ENCODE measurements at places on chromosomes 5 and 9.

DNA sequence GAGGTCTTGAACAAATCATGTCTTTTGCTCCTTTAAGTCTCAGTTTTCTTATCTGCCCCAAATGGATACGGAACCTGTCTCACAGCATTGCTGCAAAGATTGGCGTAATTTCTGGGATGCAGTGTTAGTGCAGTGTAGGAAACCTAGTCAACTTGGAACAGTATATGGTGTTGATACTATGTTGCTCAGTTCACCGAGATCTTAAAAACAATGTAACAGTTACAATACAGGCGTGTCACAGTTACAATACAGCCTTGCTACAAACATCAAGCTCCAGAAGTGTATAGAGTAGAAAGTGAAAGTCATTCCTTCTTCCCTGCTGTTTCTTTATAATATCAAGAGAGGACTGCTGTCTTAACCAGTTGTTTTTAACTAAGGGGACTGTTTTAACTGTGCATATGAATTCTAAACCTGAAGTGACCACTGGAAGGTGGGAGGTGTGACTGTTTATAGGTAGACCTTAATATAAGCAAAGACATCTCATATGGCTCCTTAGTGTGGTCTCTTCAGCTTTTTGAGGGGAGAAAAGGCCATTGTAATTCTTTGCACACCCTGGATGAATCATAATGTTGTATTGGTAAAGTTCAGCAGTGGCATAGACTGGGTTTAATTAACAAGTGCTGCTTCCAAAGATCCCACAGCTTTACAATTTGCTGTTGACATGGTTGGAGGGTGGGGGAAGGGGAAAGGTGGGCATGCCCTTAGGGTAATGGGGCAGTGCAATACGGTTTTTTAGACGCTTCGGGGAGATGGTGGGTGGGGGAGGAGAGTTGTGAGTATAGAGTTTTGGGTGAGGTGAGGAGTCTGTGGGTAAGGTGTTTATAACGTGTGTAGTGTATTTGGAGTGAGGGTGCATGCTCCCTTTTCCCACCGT is 12.9 kb downstream of the PRRC2B start:
- no peak for DNase-seq

DNA sequence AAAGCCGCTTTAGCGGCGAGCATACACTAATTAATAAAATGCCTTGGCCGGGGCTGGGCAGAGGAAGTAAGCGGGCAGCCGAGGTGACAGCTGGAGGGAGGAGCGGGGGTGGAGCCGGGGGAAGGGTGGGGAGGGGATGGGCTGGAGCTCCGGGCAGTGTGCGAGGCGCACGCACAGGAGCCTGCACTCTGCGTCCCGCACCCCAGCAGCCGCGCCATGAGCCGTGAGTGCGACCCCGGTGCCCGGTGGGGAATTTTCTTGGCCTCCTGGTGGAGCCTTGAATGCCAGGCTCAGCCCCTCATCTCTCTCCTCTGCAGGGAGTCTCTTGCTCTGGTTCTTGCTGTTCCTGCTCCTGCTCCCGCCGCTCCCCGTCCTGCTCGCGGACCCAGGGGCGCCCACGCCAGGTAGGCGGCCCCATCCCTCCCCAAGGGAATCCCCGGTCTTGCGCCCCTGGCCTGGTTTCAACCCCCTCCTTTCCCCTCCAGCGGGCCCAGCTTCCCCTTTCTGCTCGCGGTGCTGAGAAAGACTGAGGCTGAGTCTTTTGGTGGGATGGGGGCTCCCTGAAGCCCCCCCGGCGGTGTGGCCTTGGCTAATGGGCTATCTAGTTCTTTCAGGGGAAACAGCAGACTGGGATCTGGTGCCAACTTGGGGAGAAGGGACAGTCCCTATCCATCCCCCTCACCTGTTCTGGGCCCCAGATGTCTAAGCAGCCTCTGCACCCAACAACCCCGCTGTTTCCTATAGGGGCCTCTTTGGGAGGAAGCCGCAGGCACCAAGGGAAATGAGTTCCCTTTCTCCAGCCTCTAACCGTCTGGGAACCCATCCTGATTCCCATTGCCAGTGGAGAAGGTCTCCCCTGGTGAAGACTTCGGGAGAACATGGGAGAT is at the start of gene PTGS1:
Gene PTGS1, plus strand, starts transcription at position 156 of the 887 bp plus-strand sequence. Its CDS starts 61 bp downstream, at position 217.
- DNase-seq, result peak; percentile 26

DNA sequence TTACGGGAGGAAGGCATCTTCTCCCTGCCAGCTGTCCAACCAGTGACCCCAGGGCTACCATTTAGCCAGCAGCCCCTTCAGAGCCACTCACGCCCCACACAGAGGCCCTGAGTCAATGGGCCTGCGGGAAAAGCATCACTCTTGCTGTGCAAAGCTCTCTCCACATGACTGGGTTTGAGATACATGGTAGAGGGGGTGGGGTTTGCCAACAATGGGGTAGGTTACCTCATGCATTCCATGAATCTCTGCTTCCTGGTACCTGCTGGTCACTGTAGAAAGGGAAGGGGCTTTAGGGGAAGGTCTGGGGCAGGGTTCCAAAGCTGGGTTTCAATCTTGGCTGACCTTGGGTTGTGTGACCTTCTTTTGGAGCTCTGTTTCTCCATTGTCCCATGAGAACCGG is 22.9 kb upstream of the TTLL11 start:
- no peak for DNase-seq

DNA sequence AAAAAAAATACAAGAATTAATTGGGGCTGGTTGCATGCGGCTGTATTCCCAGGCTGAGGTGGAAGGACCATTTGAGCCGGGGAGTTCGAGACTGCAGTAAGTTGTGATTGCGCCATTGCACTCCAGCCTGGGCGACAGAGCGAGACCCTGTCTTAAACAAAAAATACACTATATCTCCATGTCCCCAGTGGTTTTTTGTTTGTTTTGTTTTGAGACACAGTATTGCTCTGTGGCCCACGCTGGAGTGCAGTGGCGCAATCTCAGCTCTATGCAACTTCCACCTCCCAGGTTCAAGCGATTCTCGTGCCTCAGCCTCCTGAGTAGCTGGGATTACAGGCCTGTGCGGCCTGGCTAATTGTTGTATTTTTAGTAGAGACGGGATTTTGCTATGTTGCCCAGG is 1.2 kb downstream of the COQ4 start:
- DNase-seq, result no peak

GRCh38 chr9:2453701-2454100 is 167.9 kb upstream of the VLDLR start:
- DNase-seq, result no peak

DNA sequence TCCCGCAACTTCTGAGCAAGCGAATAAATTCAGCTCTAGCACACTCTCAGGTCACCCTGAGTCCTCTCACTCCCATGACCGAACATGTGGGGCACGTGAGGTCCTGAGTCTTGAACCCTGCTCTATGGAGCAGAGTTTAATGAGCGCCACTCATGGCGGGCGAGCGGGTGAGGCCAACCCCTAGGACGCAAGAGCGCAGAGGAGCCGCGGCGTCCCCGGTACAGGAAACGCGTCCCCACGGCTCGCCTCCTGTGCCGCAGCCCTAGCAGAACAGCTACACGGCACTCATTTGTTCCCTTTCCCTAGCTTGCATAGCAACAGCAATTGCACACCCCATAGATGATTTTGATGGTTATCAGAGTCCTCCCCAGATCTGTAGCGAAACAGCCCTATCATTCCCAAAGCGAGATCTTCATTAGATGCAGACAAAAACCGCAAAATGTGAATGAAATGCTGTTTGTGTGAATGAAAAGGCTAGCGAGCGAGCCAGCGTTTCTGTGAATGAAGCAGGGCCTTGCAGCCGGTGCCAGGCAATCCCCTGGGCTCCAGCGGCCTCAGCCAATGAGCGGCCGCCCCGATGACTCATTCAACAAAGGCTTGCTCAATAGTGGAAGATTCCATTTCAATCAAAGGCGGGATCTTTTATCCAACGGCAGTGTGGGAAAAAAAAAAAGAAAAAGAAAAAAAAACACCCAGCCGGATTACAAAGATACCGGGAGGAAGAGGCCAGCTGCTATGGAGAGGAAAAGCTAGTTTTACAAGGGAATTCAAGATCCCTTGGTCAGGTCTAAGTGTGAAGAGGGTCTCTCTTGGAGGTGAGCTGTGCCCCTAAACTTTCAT is 1.5 kb upstream of the SHC3 start:
- peak; percentile 63 for DNase-seq

Measured in activated naive CD8-positive, alpha-beta T cell treated with anti-CD3 and anti-CD28 coated beads, Interleukin-2, amount 50 U/mL, for 24 hours (primary cell).